ENCODE measurements at places on chromosomes 4 and X.
A peak's percentile ranks its signal among the peaks of the same experiment; 100 is the strongest.

- no peak for DNase-seq
These were observed 2023.7 kb downstream of the ARAP2 start for GRCh38 chr4:34220601-34221000.

GRCh38 chr4:122346036-122346435 lies 32.8 kb upstream of the ADAD1 start:
- DNase-seq: no peak

GRCh38 chr4:138542191-138542776 lies 300.1 kb upstream of the SLC7A11 start:
- no peak for DNase-seq

- DNase-seq: peak; percentile 17
These were observed 48.1 kb downstream of the RHOXF2B start for GRCh38 chrX:120029354-120029753.

DNA sequence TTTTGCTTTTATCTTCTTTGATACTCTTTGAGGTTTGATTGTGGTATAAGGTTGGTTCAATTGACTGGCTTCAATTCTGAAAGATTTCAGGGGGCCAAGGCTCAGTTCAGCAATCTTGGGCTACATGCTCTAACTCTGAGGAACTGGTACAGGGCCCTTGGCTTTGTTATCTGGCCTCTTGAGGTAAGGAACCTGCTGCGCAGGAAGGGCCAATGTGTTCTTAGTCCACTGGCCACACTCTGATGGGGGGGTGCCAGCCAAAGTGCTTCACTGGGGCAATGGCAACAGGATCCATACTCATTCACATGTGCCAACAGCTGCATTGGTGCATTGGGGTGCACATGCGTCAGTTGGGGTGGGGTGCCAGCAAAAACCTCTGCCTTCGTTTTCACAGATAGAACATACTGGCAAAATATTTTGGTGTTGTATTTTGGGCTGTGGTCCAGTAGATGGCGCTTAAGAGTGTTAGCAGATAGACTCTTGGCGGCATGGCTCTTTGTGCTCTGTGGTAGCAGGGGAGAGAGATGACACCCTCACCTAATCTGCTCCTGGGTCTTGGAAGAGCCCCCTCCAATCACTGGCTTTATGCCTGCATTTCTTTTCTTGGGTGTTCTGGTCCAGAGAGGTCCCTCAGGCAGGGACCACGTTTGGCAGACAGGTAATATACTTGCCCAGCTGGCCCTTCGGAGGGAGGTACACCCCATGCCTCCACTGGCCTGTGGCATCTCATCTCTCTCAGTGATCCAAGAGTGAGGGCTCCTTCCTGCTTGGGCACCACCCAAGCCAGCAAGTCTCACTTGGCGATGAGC lies 42.9 kb downstream of the NDST3 start:
- DNase-seq: peak; percentile 87

DNA sequence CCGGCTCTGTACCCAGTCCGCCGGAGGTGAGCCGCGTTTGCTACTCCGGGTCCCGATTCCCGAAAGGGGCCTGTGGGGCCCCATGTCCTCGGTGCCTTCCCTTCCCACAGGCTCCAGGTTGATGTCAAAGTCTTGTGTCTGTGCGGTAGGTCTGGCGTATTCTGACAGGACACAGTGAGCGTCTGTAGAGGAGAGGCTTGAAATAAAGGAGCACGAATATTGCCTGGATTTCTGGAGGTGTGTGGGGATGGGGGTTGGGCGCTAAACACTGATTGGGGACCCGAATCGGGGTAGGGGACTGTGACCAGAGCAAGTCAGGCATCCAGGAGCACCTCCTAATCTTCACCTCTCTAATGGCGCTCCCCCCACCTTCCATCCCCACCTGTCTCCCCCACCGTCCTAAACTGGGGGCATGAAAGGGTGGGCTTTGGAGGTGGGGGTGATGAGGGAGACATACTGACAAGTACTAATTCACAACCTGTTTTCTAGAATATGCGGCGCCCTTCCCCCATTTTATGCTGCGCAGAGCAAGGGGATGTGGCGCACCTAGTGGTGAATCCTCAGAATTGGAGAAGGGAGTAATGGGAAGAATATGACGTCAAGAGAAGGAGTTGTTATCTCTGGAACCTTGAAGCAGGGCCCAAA lies 855 bp downstream of the GPRASP2 start:
- DNase-seq: peak; percentile 64

DNA sequence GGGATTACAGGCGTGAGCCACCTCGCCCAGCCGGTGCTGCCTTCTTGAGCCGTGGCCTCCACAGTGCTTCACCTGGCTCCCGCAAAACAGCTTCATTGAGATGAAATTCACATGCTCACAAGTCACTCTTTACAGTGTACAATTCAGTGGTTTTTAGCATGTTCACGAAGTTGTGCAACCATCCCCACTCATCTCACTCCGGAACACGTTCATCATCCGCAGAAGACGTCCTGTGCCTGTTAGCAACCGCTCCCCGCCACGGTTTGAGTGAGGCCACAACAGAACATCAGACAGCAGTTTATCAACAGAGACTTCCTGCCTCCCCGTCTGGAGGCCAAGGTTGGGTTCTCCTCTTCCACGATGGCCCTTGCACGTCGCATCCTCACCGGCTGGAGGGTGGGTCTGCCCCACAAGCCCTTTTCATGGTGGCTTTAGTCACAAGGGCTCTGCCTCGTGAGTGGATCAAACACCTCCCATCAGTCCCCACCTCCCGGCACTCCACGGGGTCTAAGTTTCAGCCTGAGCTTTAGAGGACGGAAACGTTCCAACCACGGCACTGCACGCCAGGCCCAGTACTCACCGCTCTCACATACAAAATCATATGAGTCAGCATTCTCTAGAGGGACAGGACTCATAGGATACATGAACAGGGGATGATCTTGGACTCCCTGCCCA lies 29.6 kb upstream of the SPON2 start:
- DNase-seq: no peak

GRCh38 chr4:106767991-106768390 lies 268.1 kb downstream of the DKK2 start:
- DNase-seq: no peak

DNA sequence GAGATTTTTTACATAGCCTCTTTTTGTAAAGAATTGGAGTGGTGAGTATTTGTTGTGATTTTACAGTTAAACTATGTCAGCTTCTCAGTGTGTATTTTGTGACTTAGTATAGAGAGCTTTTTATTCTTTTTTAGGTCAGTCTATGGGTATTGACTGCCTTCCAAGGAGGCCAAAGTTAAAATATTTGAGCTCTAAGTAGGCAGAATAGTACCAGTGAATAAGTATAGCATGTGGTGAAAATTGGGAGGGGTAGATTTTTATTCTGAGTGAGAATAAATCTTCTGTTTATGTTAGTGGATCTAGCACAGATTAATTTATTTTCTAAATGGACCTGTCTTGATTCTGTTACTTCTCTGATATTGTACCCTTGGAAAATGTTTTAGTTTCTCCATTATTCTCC lies 37.5 kb downstream of the HERC3 start:
- DNase-seq: no peak

Data from GM23338 (cell line).